ENCODE measurements at places on chromosomes 1 and 21.
A peak's percentile ranks its signal among the peaks of the same experiment; 100 is the strongest.

DNA sequence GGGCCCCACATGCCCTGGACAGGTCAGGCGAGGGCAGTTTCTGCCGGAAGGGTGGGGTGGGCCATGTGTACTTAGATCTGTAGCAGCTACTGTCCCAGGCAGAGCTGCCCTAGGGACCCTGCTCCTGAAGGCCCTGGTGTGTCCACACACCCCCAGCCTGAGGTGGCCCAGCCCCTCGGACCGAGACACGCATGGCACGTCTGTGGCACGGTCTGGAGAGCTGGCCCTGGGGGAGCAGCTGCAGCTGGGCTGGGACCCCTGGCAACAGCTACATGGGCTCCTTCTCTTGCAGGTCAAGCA, 24.6 kb downstream of the PANK4 start:
- DNase-seq: no peak

DNA sequence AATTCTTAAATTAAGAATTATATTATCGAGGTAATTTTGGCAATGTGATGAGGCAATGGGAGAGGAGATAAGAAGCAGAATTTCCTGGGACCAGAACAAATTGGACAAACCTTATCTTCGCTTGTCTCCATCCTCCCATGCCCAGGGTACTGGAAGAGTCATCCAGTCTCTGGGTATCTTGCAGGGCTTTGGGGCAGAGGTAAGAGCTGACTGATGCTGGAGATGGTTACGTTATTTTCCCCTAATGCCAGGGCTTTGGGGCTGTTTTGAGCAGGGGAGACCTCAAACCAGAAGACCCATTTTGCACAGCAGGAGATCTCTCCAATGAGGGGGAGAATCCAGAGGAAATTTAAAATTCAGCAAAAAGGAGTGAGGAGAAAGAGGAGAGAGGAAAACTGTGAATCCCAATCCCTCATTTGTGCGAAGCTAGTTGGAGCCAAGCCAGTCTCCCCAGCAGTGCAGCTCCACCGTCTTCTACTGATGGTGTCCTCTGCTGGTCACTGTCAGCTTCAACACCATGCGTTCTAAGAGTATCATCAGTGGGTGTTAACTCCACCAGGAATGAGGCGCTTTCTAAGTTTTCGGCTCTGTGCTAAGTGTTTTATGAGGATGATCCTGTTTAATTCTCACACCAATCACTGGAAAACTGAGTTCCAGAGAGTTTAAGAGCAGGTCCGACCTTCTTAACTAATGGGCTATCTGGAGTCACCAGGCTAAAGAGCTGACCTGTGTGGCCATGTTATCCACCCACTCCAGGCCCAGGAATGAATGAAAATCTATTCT, 86.8 kb upstream of the CD34 start:
- peak; percentile 14 for DNase-seq

GRCh38 chr1:53323316-53323715, 4.6 kb downstream of the LRP8 start:
- DNase-seq: no peak

DNA sequence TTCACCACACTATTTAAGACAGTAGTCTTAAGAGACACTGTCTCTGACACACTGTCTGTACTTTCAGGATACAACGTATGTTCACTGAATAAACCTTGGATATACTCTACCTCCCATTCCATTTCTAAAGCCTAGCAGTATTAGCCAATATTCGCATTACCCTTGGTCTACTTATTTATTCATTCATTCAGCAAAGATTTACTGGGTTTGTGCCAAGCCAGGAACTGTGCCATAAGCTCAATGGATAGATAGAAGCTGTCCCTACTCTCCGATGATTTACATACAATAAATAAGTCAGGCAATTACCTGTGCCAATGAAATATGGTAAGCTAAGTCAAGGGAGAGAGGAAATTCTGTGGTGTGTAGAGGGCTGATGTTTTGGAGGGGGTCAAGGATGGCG, 195.2 kb upstream of the RAB4A start:
- no peak for DNase-seq

- DNase-seq: no peak
Observed at GRCh38 chr1:150780510-150780909, 14.9 kb upstream of the CTSS start.

DNA sequence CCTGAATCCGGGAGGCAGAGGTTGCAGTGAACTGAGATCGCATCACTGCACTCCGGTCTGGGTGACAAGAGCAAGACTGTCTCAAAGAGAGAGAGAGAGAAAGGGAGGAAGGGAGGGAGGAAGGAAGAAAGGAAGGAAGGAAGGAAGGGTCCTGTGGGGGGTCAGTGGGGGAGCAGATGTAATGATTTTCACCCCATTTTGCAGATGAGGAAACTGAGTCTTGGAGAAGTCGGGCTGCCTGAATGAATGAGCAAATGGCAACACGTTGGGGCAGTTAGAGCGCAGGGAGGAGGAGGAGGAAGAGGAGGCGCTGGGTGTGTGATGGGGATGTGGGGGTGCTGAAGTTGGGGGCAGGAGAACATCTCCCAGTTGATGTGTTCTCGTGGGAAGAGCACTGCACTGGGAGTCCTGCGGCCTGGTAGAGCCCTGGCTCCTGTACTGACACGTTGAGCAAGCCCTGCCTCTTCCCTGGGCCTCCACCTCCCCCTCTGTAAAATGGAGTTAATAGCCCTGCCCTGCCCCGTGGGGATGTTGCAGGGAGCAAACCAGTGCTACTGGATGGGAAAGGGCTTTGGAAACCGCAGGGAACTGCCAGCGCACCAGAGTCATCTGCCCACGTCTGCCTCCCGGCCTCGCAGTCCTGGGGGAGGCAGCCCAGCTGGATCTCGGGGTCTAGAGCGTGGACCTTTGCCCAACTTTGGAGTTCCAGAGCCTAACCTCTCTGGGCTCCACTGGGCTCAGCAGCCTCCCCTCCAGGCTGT, 103.2 kb upstream of the CASZ1 start:
- no peak for DNase-seq

- DNase-seq: no peak
Observed at GRCh38 chr1:18836654-18837053, 22.8 kb downstream of the TAS1R2 start.

- no peak for DNase-seq
Observed at GRCh38 chr21:8992731-8993174, 1528.6 kb upstream of the TPTE start.

- DNase-seq: no peak
Observed at GRCh38 chr1:180215856-180216625, 14.0 kb upstream of the LHX4 start.

GRCh38 chr1:43521078-43521477, 9.6 kb upstream of the PTPRF start:
- no peak for DNase-seq

DNA sequence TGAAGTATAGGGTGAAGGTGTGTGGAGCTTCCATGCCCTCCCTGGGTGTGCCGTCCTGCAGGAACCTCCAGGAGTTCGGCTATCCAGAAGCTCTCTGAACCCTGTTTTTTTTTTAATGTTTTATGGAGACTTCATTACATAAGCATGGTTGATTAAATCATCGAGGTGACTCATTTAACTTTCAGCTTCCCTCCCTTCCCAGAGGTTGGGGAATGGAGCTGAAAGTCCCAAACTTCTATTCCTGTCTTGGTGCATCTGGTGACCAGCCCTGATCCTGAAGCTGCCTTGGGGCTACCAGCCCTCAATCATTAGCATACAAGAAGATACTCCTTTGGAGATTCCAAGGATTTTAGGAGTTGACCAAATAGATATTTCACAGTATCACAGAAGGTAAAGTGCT, 9.5 kb downstream of the RRP15 start:
- DNase-seq: no peak

DNA sequence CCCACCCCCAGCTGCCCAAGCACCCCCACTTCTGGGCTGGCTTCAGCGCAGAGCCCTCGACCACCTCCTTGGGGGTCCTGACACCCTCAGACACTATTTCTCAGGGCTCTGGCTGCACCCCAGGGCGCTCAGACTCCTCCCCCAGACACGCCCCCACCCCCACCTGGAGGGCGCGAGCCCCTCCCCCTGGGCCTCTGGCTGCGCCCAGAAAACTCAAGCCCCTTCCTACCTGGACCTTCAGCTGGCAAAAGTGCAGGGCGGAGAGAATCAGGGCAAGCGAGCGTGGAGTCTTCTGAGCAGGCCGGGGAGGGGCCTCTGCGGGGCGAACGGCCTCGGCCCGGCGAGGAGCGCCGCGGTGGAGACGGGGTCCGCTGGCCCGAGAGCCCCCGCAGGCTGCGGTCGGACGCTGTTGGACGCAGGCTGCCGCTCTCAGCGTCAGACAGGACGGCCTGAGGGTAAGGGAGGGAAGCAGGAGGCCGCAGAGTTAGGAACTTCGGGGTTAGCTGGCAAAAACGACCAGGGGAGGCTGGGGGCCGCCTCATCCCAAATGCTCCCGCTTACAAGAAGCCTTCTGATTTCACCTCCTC, 17.4 kb upstream of the NBPF1 start:
- DNase-seq: no peak

GRCh38 chr1:156060937-156061636, at the start of gene RAB25:
Gene RAB25 (plus strand): TSS chr1:156061160. CDS start chr1:156061401, 241 bp downstream.
- no peak for DNase-seq

GRCh38 chr1:232142403-232143314, 487.3 kb downstream of the SIPA1L2 start:
- DNase-seq: no peak
